Right renal pelvis (tissue), 4 donors: ENCODE measurements at places on chromosomes 5 and 9. TPM values are rescaled to one million over a fixed set of nuclear protein-coding genes. Genes with fewer than 3 reads are reported as not detected.

The MZB1 gene
- 0.60 TPM for polyA plus RNA-seq

The SLIT3 gene
- 60.5 TPM for polyA plus RNA-seq

The SLCO6A1 gene
- polyA plus RNA-seq: not detected

The FBP1 gene
- polyA plus RNA-seq: 64.5 TPM

The FAM78A gene
- polyA plus RNA-seq: 3.2 TPM

The CD72 gene
- 2.8 TPM for polyA plus RNA-seq

DNA sequence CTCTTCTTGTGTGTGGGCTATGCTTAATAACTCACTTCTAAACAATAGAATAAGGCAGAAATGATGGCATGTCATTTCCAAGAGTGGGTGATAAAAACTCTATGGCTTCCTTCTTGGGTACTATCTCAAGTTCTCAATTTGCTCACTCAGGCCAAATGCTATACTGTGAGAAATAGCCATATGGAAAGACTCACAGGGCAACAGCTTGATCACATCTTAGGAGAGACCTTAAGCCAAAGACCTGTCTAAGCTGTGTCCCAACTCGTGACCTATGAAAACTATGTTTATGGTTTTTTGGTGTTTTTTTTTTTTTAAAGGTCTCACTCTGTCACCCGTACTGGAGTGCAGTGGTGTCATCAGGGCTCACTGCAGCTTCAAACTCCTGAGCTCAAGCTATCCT, 2.1 kb upstream of the UIMC1 start:
- DNase-seq: no peak

- DNase-seq: no peak
Measured at GRCh38 chr5:151151793-151152192, 5.8 kb downstream of the ANXA6 start.

GRCh38 chr5:149807176-149807575, 77.1 kb downstream of the PPARGC1B start:
- no peak for DNase-seq

DNA sequence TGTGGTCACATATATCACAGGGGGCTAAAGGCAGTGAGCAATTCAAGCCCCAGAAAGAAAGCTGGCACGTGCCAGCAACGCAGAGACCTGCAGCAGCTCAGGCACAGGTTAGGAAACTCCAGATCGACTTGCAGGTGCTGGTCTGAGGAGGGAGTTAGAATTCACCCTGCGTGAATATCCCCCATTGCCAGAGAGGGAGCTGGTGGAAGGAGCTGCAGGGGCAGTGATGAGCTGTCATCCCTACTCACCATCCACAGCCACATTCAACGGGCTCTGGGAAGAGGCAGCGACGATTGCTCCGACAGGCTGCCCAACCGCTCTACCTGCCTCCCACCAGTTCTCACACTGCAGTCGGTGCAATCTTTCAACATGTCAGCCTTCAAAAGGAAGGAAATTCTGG, 40.8 kb upstream of the CLK4 start:
- no peak for DNase-seq

DNA sequence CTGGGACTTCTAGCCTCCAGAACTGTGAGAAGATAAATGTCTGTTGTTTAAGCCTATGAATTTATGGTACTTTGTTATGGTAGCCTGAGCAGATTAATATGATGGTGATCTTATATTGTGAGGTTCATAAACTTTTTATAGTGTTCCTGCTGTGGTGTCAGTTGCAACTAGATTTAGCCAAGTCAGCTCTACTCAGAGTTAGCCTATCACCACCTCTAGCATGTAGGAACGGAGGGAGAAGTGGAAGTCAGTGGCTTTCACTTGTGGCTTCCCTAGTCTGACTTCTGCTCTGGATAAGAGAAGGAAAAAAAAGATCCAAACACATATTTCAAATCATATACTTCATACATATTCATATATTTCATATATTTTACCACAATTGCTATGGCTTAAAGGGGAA, 6.6 kb downstream of the POC5 start:
- no peak for DNase-seq

DNA sequence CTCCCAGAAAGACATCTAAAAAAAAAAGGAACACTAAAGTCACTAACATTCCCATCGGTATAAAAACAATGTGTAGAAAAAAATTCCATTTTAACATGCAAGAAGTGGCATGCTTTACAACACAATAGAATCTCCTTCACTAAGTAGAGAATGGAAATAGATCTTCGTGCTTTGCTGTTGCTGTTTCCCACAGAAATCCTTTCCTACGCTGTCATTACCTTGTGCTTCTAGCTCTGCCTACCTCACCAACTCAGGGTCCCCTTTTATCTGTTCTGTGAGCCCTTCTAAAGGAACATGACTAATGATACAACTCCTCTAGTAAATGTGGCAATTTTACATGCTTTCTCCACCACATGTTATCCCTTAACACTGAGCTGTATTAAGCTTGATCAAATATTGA, 202.9 kb downstream of the MCTP1 start:
- no peak for DNase-seq

DNA sequence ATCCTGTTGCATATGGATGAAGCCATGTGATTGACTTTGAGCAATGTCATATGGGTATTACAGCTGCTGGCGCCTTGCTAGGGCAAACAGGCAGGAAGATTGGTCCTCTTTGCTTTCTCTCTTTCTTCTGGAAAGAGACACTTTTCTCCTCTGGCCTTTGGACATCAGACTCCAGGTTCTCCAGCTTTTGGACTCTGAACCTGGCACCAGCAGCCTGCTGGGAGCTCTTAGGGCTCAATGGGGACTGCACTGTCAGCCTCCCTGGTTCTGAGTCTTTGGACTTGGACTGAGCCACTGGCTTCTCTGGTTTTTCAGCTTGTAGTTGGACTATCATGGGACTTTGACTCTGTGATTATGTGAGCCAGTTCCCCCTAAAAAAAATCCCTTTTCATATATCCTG, 34.8 kb upstream of the TENT4A start:
- DNase-seq: no peak

GRCh38 chr9:111632060-111632459, 926 bp downstream of the DNAJC25 start:
- DNase-seq: no peak

DNA sequence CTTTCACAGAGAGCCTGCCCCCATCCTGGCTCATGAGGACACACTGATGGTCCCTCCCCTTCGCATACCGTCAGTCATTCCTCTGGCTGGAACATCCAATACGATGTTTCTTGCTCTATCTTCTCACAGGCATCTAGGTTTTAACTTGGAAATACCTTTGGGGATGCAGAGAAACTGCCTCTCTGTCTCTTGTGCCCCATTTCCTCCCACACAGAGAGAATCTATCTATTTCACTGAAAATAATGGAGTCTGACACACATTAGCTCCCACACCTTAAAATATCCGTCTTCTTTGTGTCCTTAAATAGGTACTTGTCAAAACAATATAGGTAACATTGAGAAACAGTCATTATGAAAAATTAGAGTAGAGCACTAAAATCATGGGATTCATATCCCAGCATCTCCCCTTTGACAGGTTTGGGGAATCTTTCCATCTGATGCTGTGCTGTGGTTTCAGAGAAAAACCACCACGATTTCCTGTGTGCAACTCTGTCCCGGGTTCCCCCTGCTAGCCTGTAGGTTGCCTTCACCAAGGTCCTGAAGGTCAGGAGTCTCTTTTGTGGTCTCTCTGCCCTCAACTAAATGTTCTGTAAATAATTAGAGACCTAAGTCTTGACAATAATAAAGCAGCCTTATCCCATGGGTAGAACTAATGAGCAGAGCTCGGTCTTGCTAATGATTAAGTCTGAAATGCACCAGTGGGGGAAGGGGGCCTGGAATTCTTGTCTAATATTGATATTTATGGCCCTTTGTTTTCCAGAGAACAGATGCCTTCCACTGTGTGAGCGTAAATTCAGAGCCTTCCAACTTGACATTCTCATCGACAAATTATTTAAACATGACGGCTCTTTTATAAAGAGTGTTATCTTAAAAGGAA, 371.0 kb downstream of the ICE1 start:
- DNase-seq: no peak

- no peak for DNase-seq
Measured at GRCh38 chr5:181223729-181224389, 778 bp downstream of the TRIM41 start.

DNA sequence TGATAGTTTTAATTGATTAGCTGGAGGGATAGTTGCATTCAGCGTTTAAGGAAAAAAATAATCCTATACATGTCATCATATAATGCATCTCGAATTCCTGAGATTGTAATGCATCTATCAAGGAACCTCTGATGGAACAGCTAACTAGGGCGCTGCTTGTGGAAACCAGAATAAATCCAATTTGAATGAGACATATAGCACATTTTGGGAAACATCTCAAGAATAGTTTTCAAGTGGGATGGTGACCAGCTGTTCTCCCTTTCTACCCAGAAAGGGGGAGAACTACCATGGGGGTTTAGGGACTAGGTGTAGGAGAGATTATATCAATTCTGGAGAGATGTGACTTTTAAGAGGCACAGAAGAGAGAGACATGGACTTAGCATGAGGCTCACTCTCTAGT, 319.3 kb upstream of the BRINP1 start:
- no peak for DNase-seq

DNA sequence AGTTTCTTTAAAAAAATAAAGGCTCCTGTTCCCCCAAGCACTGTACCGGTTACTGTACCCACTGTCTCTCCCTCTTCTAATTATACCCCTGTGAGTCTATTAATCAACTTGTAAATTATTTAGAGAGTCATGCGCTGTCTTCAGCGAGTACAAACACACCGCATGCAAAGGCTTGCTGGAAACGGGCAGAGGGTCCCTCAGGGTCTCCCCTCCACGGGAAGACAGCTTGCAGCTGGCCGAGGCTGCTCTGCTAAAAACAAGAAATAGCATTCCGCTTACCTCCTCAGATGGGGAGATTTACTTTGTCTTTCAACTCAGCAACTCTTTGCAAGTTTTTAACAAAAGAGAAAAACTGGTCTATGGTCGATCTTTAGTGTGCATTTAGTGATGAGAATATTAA, 71.8 kb downstream of the AK8 start:
- DNase-seq: peak; percentile 23

DNA sequence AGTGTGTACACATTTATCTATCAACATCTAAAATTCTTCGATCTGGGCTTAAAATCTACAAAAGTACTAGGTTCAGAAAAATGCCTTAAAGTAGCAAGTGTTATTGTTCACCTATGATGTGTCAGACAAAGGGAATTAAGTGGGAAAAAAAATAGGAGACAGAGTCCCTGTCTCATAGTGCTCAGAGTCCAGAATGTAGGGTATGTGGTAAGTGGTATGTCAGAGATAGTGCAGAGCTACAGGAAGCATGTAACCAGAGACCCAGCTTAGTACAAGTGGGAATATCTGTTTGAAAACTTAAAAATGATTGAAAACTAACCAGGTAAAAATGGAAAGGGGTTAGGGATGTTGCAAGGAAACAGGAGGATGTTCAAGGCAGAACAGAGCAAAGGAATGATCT, 482.8 kb downstream of the ELAVL2 start:
- no peak for DNase-seq
